ENCODE measurements at places on chromosomes 11 and 22. TPM values are rescaled to one million over a fixed set of nuclear protein-coding genes. Genes with fewer than 3 reads are reported as not detected.

GRCh38 chr11:65121447-65121864 is 478 bp downstream of the FAU start:
- DNase-seq: no peak

UCP3 gene
- total RNA-seq: 1.7 TPM

RGL4 gene
- not detected for total RNA-seq

DNA sequence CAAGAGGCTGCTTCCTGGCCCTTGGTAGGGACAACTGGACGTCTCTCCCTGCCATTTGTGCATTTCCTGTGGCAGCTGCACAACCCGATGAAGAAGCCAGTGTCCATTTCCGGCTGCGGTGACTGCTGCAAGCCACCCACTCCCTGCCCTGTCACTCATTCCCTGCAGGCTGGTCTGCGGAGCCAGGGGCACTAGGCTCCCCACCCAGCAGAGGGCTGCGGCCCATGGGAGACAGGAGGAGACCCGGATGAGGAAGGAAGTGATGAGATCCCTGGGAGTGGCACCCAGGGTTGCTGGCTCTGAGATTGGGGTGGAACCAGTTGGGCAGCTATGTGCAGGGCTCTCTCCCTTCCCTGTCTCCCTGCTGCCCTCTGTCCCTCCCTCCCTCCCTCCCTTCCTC is 10.0 kb upstream of the MYRF start:
- DNase-seq: no peak

- no peak for DNase-seq
Measured at GRCh38 chr11:37804666-37805065, 1206.6 kb upstream of the RAG2 start.

DNA sequence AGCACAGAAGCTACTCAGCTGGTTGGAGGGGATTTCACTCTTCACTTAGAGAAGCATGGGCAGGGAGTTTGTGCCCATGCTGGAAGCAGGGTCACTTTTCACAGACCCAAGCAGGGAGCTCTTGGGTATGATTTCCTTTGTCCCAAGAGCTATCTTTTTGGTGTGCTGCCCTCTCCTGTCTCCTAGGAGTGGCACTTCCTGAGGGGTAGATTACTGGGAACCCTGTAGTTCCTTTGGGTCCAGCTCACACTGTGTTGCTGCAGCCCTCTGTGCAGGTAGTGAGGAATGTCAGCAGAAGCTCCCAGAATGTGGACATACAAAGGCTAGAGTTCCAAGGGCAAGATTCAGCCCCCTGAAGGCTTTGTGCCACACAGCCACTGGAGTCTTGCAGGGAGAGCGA is 537.1 kb upstream of the ANO3 start:
- no peak for DNase-seq

DNA sequence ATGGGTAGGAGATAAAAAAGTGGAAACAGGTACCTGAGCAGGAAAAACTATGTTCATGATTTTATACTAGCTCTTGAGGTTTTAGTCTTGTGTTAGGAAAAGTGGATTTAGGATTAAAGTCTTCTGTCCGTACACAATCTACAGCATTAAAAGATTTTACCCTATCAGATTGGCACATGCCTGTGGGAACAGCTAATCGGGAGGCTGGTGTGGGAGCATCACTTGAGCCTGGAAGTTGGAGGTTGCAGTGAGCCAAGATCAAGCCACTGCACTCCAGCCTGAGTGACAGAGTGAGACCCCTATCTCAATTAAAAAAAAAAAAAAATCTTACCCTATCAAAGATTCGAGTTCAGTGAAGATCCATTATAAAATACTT is 12.2 kb upstream of the CRKL start:
- DNase-seq: no peak

KRTAP5-5 gene
- total RNA-seq: not detected

DNA sequence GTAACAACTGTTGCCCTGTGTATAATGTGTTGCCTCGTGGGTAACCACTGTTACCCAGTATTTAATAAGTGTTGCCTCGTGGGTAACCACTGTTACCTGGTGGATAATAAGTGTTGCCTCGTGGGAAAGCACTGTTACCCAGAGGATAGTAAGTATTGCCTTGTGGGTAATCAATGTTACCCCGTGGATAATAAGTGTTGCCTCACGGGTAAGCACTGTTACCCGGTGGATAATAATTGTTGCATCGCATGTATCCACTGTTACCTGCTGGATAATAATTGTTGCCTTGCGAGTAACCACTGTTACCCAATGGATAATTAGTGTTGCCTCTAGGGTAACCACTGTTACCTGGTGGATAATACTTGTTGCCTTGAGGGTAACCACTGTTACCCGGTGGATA is 17.1 kb upstream of the NXPE4 start:
- no peak for DNase-seq
